ENCODE measurements at places on chromosomes 7 and 10. TPM values are rescaled to one million over a fixed set of nuclear protein-coding genes. Genes with fewer than 3 reads are reported as not detected.

DNA sequence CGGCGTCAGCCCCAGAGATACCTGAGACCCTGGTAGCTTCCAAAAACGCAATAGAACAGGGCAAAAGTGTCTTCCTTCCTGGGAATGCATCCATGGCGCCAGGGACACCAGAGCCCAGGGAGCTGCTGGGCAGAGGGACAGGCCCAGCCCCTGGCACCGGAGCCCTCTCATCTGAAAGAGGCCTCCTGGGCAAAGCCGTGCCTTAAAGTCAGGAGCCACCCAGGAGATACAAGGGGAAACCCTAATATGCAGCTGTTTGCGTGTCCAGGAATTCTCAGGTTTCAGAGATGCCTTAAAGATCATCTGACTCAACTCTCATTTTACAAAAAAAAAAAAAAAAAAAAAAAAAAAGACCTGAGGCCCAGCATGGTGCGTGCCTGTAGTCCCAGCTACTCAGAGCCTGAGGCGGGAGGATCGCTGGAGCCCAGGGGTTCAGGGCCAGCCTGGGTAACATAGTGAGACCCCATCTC, 28.0 kb downstream of the NUDT1 start:
- DNase-seq, result no peak

DNA sequence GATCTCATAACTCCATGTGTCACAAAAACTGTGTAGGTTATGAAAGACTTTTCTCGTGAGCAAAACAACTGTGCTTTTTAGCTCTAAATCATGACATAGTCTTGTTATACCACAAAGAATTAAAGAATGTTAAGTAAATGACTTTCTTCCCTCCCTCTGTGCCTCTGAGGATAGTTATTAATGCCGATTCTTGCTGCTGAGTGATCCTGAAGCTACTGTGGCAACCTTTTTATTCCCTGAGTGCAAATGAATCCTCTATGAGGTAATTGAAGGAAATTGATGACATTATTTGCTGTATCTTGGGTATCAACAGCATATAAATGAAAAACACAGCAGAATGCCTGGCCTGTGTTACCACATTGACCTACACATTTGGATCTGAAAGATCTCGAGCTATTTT, 142.2 kb upstream of the HDAC9 start:
- no peak for DNase-seq

- no peak for DNase-seq
Measured at GRCh38 chr10:70109064-70109729, 23.4 kb downstream of the AIFM2 start.

Gene ZNF655
- total RNA-seq, result 37.8 TPM

DNA sequence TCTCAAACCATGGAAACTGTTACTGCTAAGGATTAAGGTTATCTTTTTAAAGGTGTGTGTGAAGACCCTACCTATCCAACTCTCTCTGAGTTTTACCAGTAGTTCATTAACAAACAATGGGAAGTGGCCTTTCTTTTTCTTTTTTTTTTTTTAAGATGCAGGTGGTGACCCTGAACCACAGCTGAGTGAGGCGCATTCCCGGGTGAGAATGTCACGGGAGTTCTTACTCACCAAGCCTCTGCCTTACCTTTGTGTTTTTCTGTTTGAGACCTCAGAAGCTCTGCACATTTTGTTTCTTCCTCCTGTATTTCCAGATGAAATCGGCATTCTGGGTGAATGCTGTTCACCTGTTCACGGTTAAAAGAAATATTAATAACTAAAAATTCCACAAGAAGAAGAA, 2.5 kb downstream of the VIPR2 start:
- DNase-seq, result no peak

Gene AP4M1
- total RNA-seq, result 10.1 TPM

Measured in right cardiac atrium (tissue), 5 donors.